ENCODE measurements at places on chromosomes 16 and 17.

GRCh38 chr16:23016368-23016767 lies 132.9 kb downstream of the USP31 start:
- DNase-seq: no peak

- DNase-seq: no peak
Measured at GRCh38 chr16:30000735-30001631, 4.9 kb downstream of the INO80E start.

DNA sequence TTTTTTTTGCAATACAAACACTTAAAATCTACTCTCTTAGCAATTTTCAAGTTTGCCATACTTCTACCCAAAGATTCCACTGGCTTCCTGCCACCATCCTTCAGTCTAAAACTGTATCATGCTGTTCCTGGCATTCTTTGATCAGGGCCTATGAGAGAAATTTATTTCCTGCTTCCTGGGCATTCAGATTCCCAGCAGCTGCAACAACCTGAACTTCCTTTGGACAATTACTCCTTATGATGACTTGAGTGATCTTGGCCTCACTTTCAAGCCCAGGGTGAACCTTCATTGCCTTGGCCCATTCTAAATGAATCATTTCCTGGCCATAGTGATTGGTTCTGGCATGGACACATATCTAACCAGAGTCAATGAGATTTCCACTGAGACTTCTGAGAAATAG lies 18.0 kb upstream of the MON1B start:
- DNase-seq: no peak

DNA sequence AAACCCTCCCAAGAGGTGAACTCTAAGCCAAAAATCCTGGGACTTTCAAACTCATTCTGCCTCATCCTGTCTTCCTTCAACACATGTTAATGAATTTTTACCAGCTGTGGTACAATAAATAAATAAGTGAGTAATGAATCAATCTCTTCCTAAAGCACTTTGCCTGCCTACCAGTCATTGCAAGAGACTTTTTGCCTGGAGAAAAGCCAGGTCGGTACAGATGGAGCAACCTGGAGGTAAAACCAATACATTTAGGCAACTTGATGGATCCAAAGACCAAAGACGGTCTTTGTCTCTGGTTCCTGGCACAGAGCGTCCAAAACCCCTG lies 324.2 kb downstream of the PMP22 start:
- no peak for DNase-seq

DNA sequence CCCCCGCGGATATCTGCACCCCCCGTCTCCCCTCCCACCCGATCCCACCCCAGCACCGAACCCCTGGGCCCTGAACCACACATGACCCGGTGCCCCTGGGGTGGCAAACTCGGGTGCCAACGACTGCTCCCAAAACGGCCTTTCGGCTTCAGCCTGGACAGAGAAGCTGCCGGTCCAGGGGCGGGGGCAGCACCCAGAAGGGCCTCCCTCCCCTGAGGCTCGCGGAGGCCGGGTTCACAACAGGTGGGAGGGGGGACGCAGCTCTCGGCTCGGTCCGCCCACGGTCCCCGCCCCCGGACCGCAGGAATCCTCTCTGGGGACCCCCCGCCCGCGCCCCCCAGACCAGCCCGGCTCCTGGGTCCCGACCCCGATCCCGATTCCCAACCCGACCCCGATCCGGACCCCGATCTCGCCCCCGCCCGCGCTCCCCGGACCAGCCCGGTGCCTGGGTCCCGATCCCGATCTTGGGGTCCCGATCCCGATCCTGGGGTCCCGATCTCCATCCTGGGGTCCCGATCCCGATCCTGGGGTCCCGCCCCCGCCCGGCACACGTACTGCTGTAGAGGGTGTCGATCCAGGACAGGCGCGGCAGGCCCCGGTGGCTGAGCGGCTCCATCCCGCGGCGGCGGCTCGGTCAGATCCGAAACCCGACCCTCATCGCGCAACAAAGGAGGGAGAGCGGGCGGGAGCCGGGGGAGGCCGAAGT lies 516 bp downstream of the ABR start:
- no peak for DNase-seq

DNA sequence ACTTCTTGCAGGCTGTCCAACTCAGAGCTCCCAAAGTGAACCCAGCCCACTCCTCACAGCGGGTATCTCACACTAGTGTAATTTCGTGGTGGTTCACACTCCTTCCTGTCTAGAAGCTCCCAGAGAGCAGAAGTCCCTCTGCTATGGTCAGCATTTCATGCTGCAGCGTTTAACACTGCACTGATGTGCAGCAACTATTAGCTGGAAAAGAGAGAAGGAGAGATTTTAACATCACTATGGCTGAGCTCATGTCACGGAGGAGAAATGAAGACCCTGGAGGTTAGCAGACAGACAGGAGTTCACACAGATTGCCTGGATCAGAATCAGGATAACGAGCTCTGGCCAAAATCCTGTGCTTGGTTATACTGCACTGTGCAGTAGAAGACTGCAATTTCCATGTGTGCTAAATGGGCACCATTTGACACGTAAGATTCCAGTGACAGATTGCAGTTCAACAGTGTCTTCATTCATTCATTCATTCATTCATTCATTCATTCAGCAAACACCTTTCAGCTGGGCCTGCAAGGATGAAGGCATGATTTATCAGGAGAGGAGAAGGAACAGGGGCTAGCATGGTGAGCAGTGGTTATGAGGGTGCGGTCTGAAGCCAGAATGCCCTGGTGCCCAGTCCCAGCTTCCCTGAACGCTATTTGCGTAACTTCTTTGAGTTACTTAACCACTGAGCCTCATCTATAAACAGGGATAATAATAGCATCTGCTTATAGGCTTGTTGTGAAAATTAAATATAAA lies 5.3 kb upstream of the CCL1 start:
- DNase-seq: no peak

- no peak for DNase-seq
Measured at GRCh38 chr16:1929105-1929504, 10.9 kb upstream of the HS3ST6 start.

- DNase-seq: no peak
Measured at GRCh38 chr17:32357615-32358014, 7.7 kb downstream of the ZNF207 start.

DNA sequence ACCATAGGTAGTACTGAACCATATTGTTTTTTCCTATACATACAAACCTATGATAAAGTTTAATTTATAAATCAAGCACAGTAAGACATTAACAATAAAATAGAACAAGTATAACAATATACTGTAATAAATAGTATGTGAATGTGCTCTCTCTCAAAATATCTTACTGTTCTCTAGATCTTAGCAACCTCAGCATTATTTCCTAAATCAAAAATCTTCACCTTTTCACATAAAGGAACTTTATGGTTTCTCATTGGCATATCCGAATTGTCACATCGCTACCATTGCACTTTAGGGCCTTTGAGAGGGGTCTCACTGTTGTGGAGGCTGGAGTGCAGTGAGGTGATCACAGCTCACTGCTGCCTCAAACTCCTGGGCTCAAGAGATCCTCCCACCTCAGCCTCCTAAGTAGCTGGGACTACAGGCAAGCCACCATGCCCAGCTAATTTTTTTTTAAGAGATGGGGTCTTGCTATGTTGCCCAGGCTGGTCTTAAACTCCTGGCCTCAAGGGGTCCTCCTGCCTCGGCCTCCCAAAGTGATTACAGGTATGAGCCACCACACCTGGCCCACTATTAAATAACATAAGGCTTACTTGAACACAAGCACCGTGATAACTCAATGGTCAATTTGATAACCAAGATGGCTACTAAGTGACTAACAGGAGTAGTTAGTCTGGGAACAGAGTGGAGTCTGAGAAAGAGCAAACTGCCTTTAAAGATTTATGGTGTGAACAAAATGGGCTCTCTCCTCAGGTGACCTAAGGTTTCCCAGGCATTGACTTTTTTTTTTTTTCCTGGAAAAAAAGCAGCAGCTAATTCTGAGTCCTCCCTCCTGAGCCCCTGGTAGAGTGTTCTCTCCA lies 2.9 kb upstream of the TMEM97 start:
- DNase-seq: no peak

DNA sequence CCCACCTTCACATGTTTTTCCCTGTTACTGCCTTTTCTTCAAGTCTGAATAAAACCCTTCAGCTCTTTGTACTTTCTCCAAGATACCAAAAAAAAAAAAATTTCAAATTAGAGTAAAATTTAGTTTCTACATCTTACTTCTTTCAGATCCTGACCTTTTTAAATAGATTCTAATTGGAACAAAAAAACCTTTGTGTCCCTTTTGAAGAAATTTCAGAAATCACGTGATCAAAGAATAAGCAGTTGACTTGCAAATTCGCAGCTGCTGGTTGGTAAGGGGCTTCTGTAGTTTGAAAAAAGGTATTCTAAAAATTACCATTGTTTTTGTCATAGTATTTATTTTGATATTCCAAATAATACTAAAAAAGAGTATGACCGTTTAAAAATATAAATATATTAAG lies 71.7 kb downstream of the CDC27 start:
- DNase-seq: no peak

DNA sequence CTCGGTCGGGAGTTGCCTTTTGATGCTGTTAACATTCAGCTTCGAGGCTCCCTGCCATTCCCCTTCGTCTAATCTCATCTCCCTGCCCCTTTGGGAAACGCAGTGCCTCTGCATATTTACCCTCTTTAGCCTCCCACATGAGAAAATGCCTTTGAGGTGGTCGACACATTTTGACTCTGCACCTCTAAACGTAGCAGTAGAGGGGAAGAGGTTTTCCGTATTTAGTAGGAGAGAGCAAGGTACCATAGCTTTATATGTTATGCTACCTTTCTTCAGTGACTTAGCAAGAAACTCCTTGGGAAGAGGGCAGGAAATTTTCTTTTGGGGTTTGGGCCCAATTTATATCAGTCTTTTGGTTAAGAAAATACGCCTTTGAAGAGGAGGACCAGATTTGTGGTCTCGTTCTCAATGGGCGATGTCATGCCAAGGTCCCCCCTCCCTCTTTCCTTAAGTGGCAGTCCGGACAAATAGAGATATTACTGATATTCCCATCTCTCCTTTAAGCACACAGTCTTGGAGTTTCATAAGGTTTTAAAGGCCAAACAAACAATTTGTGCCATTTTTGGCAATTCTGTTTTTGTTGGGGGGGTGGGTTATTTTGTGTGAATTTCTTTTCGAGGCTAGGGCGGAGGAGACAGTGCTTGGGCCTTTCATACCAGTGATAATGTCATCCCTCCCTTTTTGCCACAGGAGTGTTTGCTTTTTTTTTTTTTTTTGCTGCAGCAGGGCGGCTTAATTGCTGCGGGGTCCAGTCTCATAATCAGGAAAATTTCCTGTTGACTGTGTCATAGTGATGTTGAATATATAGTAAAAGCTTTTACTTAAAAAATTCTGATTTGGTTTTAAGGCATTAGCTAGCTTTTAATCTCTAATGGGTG lies 1.5 kb downstream of the PAFAH1B1 start:
- no peak for DNase-seq

DNA sequence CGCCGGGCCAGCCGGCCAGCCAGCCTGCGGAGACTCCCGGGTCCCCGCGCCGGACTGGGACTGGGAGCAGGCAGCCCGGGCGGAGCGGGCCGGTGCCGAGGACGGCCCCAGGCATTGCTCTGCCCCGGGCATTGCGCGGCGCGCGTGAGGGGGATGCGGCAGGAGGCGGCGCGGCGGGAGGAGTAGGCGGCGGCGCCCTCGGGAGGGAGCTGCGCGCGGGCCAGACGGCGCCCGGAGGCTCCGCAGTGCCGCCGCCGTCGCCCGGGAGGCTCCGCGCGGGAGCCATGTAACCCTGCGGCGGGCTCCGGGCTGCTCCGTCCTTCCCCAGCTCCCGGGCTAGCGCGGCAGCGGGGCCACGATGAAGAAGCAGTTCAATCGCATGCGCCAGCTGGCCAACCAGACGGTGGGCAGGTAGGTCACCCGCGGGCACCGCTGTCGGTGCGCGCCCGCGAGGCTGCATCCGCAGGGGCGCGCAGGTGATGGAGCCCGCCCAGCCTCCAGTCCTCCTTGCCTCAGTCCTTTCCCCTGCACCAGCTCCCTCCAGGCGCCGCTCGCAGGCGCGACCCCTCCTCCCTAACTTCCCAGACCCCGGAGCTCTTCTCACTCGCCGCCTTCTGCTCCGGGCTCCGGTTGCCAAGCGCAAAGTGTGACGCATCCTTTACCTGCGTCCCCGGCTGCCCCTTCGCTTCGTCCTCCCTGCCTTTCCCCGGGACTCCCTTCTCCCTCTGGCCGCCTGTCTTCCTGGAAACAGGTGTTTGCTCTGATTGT lies at the start of gene ARHGAP44:
Gene ARHGAP44, plus strand, starts transcription at position 18 of the 768 bp plus-strand sequence. Its CDS starts 341 bp downstream, at position 359.
- no peak for DNase-seq

DNA sequence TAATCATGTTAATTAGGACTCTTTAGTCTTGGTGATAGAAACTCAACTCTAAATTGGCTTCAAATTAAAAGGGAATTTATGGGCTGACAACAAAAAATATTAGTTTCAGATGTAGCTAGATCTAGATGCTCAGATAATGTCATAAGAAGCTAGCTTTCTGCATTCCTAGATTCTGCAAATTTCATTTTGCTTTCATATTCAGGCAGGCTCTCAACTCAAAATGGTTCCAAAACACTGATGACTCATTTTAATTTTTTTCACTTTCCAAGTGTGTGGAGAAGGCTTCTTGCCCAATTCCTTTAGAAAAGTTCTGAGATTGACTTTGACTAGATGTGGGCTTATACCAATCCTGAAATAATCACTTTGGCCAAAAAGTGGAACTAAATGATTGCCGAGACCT lies 236.7 kb upstream of the GOT2 start:
- DNase-seq: no peak

- no peak for DNase-seq
Measured at GRCh38 chr17:79742951-79743476, 12.3 kb downstream of the ENPP7 start.

DNA sequence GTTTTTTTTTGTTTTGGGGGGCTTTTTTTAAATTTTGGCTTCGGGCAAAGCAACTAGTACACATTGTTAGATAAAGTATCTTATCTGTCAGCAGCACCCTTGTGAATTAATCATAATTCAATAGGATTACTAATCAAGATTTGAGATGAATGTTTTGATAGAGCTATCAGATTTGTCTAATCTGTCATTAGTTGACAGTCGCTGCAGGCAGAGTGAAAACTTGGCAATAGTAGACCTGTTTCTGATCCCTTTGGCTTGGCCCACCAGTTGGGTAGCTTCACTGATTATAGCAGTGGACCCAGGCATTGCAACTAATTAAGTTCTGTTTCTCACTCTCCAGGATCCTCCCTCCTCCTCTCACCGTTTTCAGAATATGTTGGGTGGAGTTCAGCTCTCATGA lies 258.6 kb downstream of the IRX3 start:
- DNase-seq: no peak

- no peak for DNase-seq
Measured at GRCh38 chr16:67708368-67708771, 10.7 kb downstream of the GFOD2 start.

DNA sequence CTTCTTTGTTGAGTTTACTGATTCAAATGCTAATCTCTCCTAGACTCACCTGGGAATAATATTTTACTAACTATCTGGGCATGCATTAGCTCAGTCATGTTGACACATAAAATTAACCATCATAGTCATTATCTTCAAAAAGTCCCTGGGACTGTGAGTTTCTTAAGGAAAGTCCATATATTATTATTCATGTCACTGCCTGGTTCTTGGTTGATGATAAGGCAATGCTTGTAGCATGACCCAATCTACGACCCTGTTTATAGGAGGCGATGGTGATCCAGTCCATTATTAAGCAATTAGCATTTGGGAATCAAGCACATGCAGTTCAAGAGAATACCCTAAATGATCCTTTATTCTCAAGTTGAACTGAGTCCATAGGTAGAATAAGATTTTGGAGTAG lies 54.8 kb upstream of the MPHOSPH6 start:
- no peak for DNase-seq
